Right lung (tissue), 10 donors: ENCODE measurements at places on chromosomes 13 and 19. TPM values are rescaled to one million over a fixed set of nuclear protein-coding genes. Genes with fewer than 3 reads are reported as not detected.

GRCh38 chr19:55620410-55621204, 3.8 kb downstream of the ZNF784 start:
- no peak for DNase-seq

- no peak for DNase-seq
Observed at GRCh38 chr13:111042661-111043226, 72.4 kb upstream of the ARHGEF7 start.

- DNase-seq, result no peak
Observed at GRCh38 chr13:77429320-77430142, 102.6 kb upstream of the MYCBP2 start.

DNA sequence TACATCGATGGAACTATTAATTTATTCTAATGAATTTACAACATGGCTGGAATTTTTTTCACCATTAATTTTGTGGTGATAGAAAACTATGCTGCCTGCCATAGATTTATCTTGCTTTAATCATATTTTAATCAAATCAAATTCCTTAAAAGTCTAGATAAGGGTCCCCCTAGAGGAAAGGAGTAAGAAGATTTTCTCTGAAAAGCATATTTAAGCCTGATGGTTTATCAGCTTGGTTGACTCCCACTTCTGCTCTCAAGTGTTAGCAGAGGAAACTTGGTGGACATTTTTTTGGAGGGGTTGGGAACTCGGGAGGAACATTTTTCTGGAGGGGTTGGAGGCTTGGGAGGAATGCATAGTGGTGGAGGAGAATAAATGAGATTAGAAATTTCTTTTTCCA, 253.3 kb downstream of the KCNRG start:
- no peak for DNase-seq

- no peak for DNase-seq
Observed at GRCh38 chr13:35843272-35843671, 287.9 kb downstream of the DCLK1 start.

GRCh38 chr13:25292301-25292700, 5.0 kb upstream of the MTMR6 start:
- no peak for DNase-seq

DNA sequence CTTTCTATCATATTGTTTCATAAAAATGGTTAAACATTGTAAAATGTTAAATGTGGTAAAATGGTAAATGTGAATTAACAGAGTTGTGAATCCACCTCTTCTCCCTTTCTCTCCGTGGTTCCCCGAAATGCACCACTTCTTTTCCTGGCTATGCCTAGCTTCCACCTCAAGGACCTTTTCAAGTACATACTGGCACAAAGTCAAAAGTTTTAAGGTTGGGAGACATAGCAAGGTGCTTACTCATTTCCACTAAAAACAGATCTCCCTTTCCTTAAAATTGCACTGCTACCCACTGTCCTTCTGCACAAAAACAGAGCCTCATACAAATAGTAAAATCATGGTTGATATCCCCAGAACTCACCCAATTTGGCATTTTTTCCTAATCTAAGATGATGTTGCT, 558.2 kb downstream of the SLITRK6 start:
- DNase-seq, result no peak

DNA sequence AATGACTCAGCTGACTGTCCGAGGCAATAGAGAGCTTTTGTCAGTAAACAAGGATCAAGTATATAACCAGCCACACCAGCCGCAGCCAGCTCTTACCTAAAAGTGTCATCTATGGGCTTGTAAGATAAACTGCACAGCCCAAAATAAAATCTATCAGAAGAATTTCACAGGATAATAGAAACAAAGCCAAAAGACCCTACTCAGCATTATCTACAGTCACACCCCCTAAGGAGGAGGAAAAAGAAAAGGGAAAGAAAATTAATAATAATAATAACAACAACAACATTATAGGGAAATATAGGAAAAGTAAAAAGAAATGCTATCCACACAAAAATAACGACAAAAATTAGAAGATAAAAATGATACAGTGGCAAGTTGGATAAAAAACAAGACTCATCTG, 1883.8 kb downstream of the OLFM4 start:
- no peak for DNase-seq

GRCh38 chr13:46909042-46909441, 12.2 kb upstream of the HTR2A start:
- no peak for DNase-seq

- DNase-seq, result peak; percentile 52
Observed at GRCh38 chr13:103188713-103189326, 122.6 kb upstream of the SLC10A2 start.

GRCh38 chr19:33290956-33291622, 11.2 kb downstream of the CEBPA start:
- no peak for DNase-seq

DNA sequence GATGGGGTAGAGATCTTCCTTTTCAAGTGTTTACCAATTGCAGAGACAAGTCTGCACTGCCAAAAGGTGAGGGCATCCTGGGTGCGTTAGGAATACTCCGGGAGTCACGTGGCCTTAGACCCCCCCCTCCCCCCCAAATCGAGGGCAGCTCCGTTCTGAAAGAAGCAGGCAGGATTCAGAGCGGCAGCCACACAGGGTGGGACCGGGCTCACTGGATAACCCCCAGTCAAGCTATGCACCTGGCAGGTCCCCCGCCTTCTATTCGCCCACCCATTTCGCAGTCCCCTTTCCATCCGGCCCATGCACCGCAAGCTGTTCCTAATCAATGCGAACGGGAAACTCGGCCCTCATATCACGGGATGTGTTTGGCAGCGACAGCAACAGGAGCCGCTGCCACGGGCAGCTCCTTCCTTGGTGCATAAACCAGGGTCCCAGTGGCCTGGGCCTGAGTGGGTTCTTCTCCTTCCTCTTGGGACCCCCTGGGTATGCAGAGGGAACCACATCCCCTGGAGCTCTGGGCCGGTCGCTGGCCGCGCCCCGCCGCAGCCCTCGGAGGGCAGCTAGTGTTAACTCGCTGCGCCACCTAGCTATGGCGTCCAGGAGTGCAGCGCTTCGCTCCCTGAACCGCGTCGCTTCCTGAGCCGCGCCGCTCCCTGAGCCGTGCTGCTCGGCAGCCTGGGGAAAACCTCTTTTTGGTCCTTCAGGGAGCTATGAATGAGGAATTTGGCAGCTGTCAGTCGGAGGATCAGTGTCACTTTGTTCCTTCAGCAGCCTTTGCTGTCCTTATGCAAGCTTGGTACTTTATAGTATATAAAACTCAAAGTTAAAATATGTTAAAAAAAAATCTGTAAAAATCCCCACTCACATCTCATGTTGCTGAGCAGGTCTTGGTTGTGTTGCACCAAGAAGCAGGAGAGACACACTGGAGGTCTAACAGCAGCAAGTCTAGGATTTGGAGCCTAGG, 41.4 kb downstream of the LYL1 start:
- peak; percentile 85 for DNase-seq

GRCh38 chr13:45707516-45708100, 5.5 kb downstream of the CBY2 start:
- DNase-seq, result no peak

DNA sequence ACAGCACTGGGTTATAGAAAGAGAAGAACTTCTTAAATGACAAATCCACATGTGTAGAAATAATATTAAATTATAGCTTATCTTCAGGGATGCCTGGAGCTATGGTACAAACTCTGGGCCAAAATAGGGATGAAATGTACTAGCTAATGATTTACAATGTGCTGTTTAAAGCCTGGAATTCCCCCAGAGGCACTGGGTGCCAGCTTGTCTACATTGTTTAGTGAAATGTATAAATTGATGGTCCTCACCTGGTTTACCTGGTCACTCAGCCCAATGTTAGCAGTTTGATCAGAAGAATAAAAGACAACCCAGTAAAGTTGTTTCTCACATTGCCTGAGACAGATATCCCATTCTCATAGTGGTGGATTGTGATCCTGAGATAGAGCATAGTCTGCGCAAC, 597.2 kb downstream of the DIAPH3 start:
- DNase-seq, result no peak

GRCh38 chr19:14161305-14161704, 24.9 kb upstream of the ASF1B start:
- DNase-seq, result no peak

GRCh38 chr13:34256236-34256635, 438.3 kb downstream of the RFC3 start:
- no peak for DNase-seq

Gene CAPN12
- 5.7 TPM for polyA plus RNA-seq

DNA sequence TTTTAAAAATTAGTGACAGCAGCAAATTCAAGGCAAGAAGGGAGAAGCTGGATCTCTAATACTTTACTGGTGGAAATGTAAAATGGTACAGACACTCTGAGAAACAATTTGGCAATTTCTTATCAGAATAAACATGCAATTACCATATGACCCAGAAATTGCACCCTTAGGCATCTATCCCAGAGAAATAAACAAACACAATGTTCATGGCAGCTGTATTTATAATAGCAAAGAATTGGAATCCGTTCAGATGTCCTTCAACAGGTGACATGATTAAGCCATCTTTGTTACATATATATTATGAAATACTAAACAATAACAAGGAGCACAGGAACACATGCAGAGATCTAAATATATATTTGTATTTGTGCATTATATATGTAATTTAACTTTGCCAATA, 756.5 kb downstream of the SLITRK1 start:
- no peak for DNase-seq

- DNase-seq, result peak; percentile 62
Observed at GRCh38 chr13:90800082-90800746, 547.3 kb upstream of the MIR17HG start.

DNA sequence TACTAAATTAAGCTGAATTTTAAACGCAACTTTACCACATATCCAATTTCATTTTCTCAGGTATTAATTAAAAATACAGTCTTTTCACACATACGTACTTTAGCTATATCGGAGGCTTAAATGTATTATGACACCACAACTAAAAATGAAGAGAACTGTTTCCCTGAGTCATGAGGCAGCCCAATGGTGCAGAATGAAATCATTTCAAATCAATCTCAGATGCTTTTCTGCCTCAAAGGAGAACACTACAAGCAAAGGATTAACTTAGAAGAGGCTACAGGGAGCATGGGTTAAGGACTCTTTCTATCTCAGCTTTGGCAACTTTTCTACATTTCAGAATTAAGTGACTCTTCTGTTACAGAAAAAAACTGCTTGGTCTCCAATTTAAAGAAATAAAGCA, 516.3 kb upstream of the HTR2A start:
- DNase-seq, result no peak

Gene IGSF23
- polyA plus RNA-seq, result 0.31 TPM

Gene KIR2DL3
- polyA plus RNA-seq, result not detected
